ENCODE measurements at places on chromosomes 1 and 21. TPM values are rescaled to one million over a fixed set of nuclear protein-coding genes. Genes with fewer than 3 reads are reported as not detected.

- peaks cover 22% of the 10 kb centered on the region for H3K4me1 ChIP-seq
- H3K27me3 ChIP-seq = peaks cover 17% of the 10 kb centered on the region
- DNase-seq = no peak
- H3K4me3 ChIP-seq = no peak overlapping the region
These were observed 4.6 kb downstream of the COL9A2 start for GRCh38 chr1:40312238-40313205.

Gene PLPPR5
- 0.12 TPM for total RNA-seq

DNA sequence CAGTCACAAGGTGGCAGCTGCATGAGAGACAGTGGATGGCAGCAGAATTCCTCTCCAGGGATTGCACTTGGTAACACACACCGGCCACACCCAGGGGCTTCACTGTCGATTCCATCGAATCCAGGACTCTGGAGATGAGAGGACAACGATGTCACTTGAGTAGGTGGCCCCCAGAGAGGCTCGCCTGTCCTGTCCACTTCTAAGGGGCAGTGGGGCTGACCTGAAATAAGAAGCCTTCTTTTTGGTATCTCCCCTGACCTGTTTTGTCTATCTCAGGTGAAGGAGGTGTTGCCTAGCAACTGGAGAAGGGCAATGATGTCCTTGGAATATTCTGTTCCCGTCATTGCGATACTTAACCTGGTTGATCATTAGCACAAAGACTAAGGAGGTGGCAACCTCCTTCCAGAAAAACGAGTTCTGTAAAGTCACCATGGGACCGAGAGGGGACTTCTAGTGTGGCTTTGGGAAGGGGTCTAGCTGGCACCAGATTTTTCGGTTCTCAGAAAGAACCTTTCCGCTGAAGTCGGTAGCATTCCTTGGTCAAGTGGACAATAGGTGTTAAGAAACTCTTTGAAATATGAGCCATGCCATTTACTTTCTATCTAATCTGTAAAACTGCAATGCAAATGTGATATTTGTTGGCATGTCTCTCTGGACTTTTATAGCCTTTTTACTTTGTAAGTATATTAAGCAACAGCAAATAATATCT, 85.2 kb upstream of the TMPRSS2 start:
- DNase-seq = no peak
- no peak overlapping the region for H3K4me3 ChIP-seq
- no peaks in the 10 kb centered on the region for H3K36me3 ChIP-seq
- no peak overlapping the region for H3K27ac ChIP-seq

DNA sequence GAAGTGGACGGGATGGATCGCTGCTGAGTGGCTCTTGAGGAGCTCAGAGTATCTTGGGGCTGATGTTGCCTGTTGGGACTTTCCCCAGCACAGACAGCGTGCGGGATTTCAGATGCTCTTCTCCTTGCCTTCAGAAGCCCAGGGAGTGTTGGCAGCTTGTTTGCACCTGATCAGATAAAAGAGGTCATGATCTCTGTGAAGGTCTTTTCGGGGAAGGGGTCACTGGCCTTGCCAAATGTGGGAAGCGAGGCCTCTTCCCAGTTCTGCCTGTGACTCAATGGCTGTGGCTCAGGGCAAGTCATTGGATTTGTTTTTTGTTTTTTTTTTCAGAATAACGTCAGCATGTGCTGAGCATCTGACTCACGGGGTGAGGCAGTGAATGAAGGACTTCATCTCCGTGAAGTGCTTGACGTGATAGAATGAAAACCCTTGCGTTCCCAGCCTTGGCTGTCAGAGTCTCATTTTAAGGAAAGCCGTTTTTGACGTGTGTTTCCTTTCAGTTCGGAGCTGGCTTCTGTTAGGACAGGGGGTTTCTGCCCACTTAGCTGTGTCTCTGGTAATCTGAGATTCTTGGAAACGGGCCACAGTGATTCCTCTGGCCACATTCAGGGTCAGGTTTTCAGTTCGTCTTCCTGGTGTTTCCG, 46.7 kb downstream of the GALNT2 start:
- no peaks in the 10 kb centered on the region for H3K27me3 ChIP-seq
- H3K4me1 ChIP-seq = peaks cover 34% of the 10 kb centered on the region
- H3K36me3 ChIP-seq = no peaks in the 10 kb centered on the region

DNA sequence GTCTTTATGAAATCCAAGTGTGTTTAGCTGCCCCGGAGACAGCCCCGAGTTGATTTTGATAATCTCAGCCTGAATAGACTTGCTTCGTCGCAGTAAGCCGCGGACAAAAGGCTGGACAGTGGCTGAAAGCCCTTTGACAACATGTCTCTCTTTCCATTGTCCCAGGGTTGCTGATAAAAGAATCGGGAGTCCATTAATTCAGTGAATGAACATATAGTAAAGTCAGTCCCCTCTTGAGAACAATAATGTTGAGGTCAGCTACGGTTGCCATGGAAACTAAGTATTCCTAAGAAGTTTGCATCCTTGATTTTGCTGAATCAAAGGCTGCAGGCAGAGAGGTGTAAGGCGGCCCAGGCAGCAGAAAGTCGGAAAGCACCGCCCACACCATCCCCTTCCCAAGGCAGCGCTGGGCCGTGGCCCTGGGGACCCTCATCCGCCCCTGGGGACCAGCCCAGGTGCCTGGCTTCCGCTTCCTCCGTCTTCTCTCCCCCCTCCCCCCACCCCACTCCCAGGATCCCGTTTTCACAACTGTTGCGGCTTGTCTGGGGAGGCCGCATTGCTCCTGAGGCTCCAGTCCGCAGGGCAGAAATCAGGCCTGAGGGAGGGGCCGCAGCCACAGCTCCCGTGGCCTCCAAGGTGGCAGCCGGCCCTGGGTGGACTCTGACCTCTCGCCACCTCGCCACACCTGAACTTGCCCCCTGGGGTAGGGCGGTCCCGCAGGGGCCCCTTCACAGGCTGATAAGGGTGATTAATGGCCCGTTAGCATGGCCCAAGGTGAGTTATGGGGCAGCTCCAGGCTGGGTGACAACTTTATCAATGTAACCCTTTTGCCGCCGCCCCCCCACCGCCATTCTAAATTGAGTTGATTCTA, 180.9 kb downstream of the PRDM16 start:
- H3K27me3 ChIP-seq = peaks cover 9% of the 10 kb centered on the region
- no peak overlapping the region for H3K4me3 ChIP-seq
- DNase-seq = peak; percentile 20
- peaks cover 4% of the 10 kb centered on the region for H3K4me1 ChIP-seq

DNA sequence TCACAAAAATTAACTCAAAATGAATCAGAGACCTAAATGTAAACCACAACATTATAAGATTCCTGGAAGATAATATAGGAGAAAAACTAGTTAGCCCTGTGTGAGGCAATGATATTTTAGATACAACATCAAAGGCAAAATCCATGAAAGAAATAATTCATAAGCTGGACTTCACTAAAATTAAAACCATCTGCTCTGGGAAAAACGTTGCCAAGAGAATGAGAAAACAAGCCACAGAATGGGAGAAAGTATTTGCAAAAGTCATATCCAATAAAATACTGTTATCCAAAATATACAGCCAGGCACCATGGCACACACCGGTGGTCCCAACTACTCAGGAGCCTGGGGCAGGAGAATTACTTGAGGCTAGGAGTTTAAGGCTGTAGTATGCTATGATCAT, 70.3 kb downstream of the SYF2 start:
- H3K27ac ChIP-seq = no peak overlapping the region
- H3K4me1 ChIP-seq = no peaks in the 10 kb centered on the region
- H3K4me3 ChIP-seq = no peak overlapping the region

Gene ROR1
- 38.3 TPM for total RNA-seq

DNA sequence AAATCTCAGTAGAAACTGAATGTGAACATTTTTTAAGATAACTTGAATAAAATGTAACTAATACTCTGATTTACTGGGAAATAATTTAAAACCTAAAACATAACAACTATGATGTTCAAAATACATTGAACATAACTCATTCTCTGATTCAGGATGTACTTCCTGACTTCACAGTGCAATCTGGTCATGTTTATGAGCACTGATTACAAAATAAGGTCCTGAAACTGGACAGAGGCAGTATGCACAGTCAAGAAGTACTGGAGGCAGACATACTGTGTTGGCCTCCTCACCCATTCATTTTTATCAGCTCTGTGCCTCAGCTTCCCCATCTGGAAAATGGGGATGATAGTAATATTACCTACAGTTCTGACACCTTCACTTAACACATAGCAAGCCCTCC, 651.3 kb downstream of the PTPRC start:
- H3K27me3 ChIP-seq = no peaks in the 10 kb centered on the region
- H3K36me3 ChIP-seq = no peaks in the 10 kb centered on the region
- no peaks in the 10 kb centered on the region for H3K4me1 ChIP-seq
- DNase-seq = no peak
- H3K4me3 ChIP-seq = no peak overlapping the region
- H3K27ac ChIP-seq = no peak overlapping the region

DNA sequence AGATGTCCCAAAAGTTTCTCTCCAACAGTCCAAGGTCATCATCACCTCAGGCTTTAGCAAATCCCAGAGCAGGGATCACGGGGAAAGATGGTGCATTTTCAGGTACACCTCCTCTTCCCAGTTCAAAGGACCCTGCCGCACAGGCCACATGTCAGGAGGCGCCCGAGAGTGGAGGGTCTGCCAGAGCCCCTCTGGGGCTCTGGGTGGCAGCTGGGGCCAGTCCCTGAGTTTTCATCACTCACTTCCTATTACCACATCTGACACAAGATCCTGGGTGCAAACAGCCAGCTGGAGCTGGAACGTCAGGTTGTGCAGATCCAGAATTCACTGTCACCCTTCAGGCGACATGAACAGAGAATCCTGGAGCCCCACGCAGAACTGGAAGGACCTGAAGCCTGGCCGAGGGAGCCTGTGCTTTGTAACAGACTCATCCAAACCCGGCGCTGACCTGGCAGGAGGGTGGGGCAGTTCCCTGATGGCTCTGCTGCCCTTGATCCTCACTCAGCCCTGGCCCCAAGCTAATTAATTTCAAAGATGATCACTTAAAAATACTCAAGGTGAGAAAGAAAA, 8.8 kb downstream of the TMEM63A start:
- peaks cover 15% of the 10 kb centered on the region for H3K4me1 ChIP-seq
- H3K4me3 ChIP-seq = no peak overlapping the region
- no peak overlapping the region for H3K27ac ChIP-seq
- no peaks in the 10 kb centered on the region for H3K36me3 ChIP-seq

Gene SH2D5
- total RNA-seq = 5.9 TPM

GRCh38 chr1:2785631-2786328, 15.7 kb downstream of the TTC34 start:
- H3K27me3 ChIP-seq = no peaks in the 10 kb centered on the region
- H3K4me3 ChIP-seq = no peak overlapping the region
- DNase-seq = no peak
- H3K4me1 ChIP-seq = no peaks in the 10 kb centered on the region

- DNase-seq = no peak
- no peaks in the 10 kb centered on the region for H3K36me3 ChIP-seq
- H3K27ac ChIP-seq = no peak overlapping the region
- H3K27me3 ChIP-seq = peaks cover 21% of the 10 kb centered on the region
- peaks cover 5% of the 10 kb centered on the region for H3K4me1 ChIP-seq
These were observed 12.9 kb upstream of the PDE9A start for GRCh38 chr21:42640486-42640885.

- peak; percentile 98 for DNase-seq
- H3K27ac ChIP-seq = peak overlapping the region; percentile 100
- no peaks in the 10 kb centered on the region for H3K36me3 ChIP-seq
- H3K27me3 ChIP-seq = no peaks in the 10 kb centered on the region
- peaks cover 40% of the 10 kb centered on the region for H3K4me1 ChIP-seq
These were observed 154.0 kb downstream of the TGFB2 start for GRCh38 chr1:218499011-218499691.

- H3K4me1 ChIP-seq = no peaks in the 10 kb centered on the region
- H3K36me3 ChIP-seq = no peaks in the 10 kb centered on the region
- H3K27ac ChIP-seq = no peak overlapping the region
- H3K4me3 ChIP-seq = no peak overlapping the region
- DNase-seq = peak; percentile 35
These were observed 83.1 kb upstream of the SOD1 start for GRCh38 chr21:31576428-31576827.

DNA sequence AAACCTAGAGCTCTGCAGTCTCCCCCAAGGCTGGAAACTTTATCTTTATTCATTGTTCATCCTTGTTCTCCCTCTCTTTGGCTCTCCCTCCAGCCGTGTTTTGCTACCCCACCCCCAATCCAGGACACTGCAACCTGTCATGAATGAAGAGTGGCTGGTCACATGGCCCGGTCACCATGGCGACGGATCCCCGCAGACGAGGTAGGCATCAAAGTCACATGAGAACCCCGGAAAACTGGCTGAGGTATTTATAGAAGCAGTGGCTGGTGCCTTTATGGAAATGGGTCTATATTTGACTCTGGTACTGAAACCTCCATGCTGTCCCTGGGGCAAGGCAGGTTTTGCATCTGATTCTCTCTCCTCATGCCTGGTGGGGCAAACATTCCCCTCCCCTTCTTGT, 13.4 kb upstream of the SLC6A17 start:
- no peak for DNase-seq
- H3K27me3 ChIP-seq = peaks cover 42% of the 10 kb centered on the region
- no peaks in the 10 kb centered on the region for H3K36me3 ChIP-seq
- H3K4me3 ChIP-seq = no peak overlapping the region

Gene SPRR2A
- total RNA-seq = not detected

DNA sequence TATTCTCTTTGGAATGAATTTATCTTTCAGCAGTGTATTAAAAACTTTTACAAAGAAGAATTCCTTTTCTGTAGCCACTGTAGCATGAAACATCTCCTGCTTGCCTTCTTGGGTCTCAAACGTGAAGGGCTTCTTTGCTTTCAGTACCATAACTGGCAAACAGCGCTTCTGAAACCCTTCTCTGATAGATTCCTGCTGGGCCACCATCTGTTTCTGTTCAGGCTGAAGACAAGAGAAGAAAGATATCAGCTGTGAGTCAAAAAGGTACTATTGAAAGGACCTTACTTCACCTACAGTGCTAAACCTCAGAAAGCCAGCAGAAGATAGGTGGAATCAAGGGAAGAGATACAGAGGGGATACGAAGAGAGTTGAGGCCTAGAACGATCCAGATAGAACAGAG, 10.5 kb downstream of the AIM2 start:
- no peaks in the 10 kb centered on the region for H3K27me3 ChIP-seq
- no peak for DNase-seq
- H3K36me3 ChIP-seq = no peaks in the 10 kb centered on the region
- H3K4me1 ChIP-seq = no peaks in the 10 kb centered on the region
- no peak overlapping the region for H3K27ac ChIP-seq
- no peak overlapping the region for H3K4me3 ChIP-seq

GRCh38 chr1:241250465-241250864, 106.5 kb downstream of the RGS7 start:
- no peaks in the 10 kb centered on the region for H3K4me1 ChIP-seq
- no peak overlapping the region for H3K4me3 ChIP-seq
- DNase-seq = no peak
- H3K36me3 ChIP-seq = no peaks in the 10 kb centered on the region

DNA sequence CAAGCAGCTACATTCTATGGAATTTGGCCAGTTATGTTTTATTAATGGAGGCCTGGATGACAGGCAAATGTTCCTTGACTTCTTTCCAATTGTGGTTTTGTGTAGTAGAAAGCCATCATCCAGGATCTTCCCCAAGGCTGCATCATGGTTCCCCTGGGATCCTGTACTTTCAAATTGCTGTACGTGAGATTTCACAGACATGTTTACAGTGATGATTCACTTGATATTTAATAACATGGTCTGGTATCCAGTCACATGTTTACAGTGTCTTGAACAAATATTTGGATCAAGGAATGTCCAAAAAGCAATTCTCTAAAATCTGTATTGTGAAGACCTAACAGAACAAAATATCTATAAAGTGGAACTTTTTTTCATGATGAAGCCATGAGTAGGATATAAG, 68.3 kb upstream of the ST6GALNAC3 start:
- H3K4me3 ChIP-seq = no peak overlapping the region
- no peak overlapping the region for H3K27ac ChIP-seq
- peak; percentile 14 for DNase-seq
- no peaks in the 10 kb centered on the region for H3K36me3 ChIP-seq
- H3K4me1 ChIP-seq = no peaks in the 10 kb centered on the region

Gene LCE2B
- not detected for total RNA-seq

Gene DPT
- total RNA-seq = not detected
